ENCODE measurements at places on chromosomes 2 and 18. TPM values are rescaled to one million over a fixed set of nuclear protein-coding genes. Genes with fewer than 3 reads are reported as not detected.
A peak's percentile ranks its signal among the peaks of the same experiment; 100 is the strongest.

The REG3G gene
- not detected for total RNA-seq

The NCKAP5 gene
- 3.8 TPM for total RNA-seq

The CPO gene
- not detected for total RNA-seq

The CREG2 gene
- 120 TPM for total RNA-seq

GRCh38 chr2:215830304-215830703, 183.0 kb downstream of the MREG start:
- DNase-seq: peak; percentile 55
- H3K4me1 ChIP-seq: peaks cover 82% of the 10 kb centered on the region
- no peak overlapping the region for H3K4me3 ChIP-seq
- no peaks in the 10 kb centered on the region for H3K27me3 ChIP-seq
- H3K36me3 ChIP-seq: no peaks in the 10 kb centered on the region
- peak overlapping the region; percentile 93 for H3K27ac ChIP-seq

GRCh38 chr2:239129147-239129920, 271.5 kb downstream of the HDAC4 start:
- no peaks in the 10 kb centered on the region for H3K27me3 ChIP-seq
- H3K4me3 ChIP-seq: no peak overlapping the region
- DNase-seq: no peak
- no peaks in the 10 kb centered on the region for H3K4me1 ChIP-seq
- no peak overlapping the region for H3K27ac ChIP-seq

- no peaks in the 10 kb centered on the region for H3K27me3 ChIP-seq
- H3K36me3 ChIP-seq: no peaks in the 10 kb centered on the region
- 0 out of 2 replicates have a peak, but pooled peaks cover 6% of the 10 kb centered on the region for H3K4me1 ChIP-seq
- no peak overlapping the region for H3K27ac ChIP-seq
Observed at GRCh38 chr2:48841126-48841525, 85.6 kb upstream of the LHCGR start.

DNA sequence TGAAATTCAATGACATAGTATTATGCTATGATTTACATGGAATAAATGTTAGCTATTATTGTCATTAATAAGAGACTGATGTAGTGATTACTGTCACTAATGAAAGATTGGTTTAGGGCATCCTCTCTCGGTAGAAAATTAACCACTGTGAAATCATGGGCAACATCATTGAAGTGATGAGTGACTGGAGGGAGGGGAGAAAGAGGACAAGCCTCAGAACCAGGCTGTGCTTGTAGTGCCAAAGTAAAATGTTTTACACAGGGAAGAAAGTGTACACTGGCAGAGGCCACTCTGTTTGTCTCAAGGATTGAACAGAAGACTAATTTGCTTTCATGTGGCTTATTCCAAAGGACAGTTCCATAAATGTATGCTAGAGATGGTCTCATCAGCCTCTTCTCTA, 456.2 kb upstream of the TCF4 start:
- H3K36me3 ChIP-seq: no peaks in the 10 kb centered on the region
- no peak for DNase-seq
- no peak overlapping the region for H3K27ac ChIP-seq
- no peak overlapping the region for H3K4me3 ChIP-seq

DNA sequence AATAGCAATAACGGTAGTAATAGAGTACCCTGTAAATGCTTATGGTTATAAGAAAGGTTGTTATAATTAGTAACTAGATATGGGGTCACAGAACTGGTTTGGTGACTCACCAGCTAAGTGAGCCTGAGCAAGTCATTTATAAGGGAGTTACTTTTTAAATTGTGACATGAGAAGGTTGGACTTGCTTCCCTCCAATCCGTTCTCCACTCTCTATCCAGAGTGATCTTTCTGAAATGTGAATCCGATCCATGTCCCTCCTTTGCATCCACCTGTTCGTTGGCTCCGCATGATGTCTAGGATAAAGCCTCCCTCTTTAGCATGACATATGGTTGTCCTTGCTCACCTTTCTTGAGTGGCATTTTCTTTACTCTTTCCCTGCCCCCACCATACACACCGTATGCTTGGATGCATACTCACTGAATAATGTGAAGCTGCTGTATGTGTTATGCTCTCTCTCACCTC, 83.1 kb downstream of the CDC42EP3 start:
- peaks cover 70% of the 10 kb centered on the region for H3K4me1 ChIP-seq
- H3K4me3 ChIP-seq: no peak overlapping the region
- no peaks in the 10 kb centered on the region for H3K27me3 ChIP-seq

GRCh38 chr2:63850649-63851048, 9.0 kb downstream of the UGP2 start:
- no peak overlapping the region for H3K27ac ChIP-seq
- H3K36me3 ChIP-seq: no peaks in the 10 kb centered on the region
- no peak for DNase-seq

- H3K27ac ChIP-seq: no peak overlapping the region
- no peaks in the 10 kb centered on the region for H3K4me1 ChIP-seq
- DNase-seq: no peak
Observed at GRCh38 chr2:237872178-237872887, 12.9 kb downstream of the RAMP1 start.

DNA sequence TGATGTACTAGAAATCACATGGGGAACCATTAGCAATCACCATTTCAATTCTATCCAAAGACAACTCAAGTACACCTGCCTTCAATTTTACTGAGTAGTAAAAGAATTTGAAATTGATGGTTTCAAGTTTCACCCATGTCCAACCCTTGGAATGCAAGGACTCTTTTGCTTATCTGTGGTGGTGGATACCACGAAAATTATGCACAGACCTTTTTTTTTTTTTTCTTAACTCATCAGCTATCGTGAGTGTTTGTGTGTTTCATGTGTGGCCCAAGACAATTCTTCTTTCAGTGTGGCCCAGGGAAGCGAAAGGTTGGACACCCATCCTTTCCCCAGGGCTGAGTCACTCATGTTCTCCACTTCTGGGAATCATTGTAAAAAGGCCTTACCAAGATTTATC, 23.1 kb downstream of the ID2 start:
- no peaks in the 10 kb centered on the region for H3K36me3 ChIP-seq
- no peak overlapping the region for H3K27ac ChIP-seq
- no peaks in the 10 kb centered on the region for H3K27me3 ChIP-seq
- no peaks in the 10 kb centered on the region for H3K4me1 ChIP-seq

GRCh38 chr2:228180181-228181097, 1.0 kb downstream of the SPHKAP start:
- no peak for DNase-seq
- no peaks in the 10 kb centered on the region for H3K36me3 ChIP-seq
- H3K4me3 ChIP-seq: no peak overlapping the region

- no peak overlapping the region for H3K27ac ChIP-seq
- no peak overlapping the region for H3K4me3 ChIP-seq
- no peaks in the 10 kb centered on the region for H3K4me1 ChIP-seq
- no peaks in the 10 kb centered on the region for H3K27me3 ChIP-seq
Observed at GRCh38 chr18:53796040-53796729, 428.3 kb downstream of the MBD2 start.
